ENCODE measurements at places on chromosomes 5 and 9.
A peak's percentile ranks its signal among the peaks of the same experiment; 100 is the strongest.

DNA sequence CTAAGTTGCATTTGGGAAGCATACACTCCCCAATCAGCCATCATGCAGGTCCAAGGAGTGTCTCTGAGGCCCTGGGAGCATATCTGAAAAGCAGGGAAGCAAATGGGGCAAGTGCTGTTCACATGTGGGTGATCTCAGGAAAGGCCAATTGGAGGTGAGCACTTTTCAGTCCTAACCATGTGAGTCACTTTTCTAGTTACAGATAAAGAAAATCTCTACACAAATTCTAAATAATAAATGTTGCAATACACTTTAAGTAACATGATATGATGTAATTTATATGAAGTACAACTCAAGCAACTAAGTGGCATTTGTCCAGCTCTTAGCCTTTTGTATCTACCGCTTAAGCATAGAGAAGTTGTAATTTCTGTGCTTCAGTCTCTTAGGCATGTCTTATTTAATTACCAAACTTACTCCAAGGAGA lies 18.4 kb downstream of the ADAMTS16 start:
- no peaks in the 10 kb centered on the region for H3K4me1 ChIP-seq
- no peak for DNase-seq
- no peak overlapping the region for H3K27ac ChIP-seq
- no peaks in the 10 kb centered on the region for H3K36me3 ChIP-seq
- H3K4me3 ChIP-seq, result no peak overlapping the region
- no peaks in the 10 kb centered on the region for H3K27me3 ChIP-seq

GRCh38 chr5:92504346-92504745 lies 1076.7 kb downstream of the NR2F1-AS1 start:
- DNase-seq, result no peak
- no peak overlapping the region for H3K4me3 ChIP-seq
- H3K4me1 ChIP-seq, result no peaks in the 10 kb centered on the region
- no peaks in the 10 kb centered on the region for H3K36me3 ChIP-seq
- H3K27me3 ChIP-seq, result no peaks in the 10 kb centered on the region

GRCh38 chr5:131536850-131537448 lies 98.1 kb downstream of the RAPGEF6 start:
- no peaks in the 10 kb centered on the region for H3K36me3 ChIP-seq
- no peak overlapping the region for H3K27ac ChIP-seq
- no peak overlapping the region for H3K4me3 ChIP-seq
- H3K27me3 ChIP-seq, result no peaks in the 10 kb centered on the region
- no peak for DNase-seq

DNA sequence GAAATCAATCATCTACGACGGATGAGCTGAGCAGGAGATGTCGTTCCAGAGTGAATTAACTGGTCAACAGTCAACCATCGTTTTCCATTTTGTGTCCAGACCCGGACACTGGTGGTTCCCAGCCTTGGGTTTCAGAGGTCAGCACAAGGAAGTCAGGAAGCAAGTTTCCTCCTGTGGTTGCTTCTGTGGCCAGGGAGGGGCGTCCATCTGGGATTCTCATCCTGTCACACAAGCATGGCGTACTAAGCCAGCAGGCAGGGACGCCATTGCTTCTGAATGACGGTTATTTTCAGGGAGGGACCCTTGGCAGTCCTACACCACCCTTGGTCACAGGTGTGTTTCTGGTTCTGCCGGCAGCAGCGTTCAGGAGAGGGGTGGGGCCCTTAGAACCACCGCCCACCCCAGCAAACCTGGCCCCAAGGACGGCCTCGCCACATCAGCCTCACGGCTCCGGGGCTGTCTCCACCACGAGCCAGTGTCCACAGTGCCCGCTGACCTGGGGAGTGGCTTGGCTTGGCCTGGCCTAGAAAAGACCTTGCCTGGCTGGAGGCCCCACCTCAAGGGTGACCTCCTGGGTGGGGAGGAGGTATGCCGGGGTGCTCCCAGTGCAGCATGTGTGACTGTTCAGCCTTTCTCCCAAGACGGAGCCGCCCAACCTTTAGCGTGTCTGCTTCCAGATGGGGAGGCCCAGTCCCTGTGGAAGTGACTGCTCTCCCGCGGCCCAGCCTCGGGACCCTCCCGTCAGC lies 25.2 kb downstream of the NDUFS6 start:
- H3K36me3 ChIP-seq, result peaks cover 45% of the 10 kb centered on the region
- DNase-seq, result no peak
- no peak overlapping the region for H3K4me3 ChIP-seq

DNA sequence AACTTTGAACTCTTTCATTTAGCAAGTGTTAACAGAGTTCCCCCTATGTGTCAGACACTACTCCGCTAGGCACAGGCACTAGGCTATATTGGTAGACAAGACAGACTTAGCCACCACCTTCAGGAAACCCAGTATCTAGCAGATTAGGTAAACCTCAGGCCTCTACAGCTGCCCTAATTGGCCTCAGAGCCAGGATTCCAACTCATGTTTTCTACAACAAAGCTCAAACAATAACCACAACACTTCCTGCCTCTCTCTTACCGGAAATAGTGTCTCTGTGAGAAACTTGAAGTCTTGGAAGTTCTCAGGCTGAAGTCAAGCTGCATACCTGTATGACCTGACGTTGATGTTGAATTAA lies 116.6 kb upstream of the SLC44A1 start:
- H3K36me3 ChIP-seq, result no peaks in the 10 kb centered on the region
- no peak overlapping the region for H3K27ac ChIP-seq
- no peak overlapping the region for H3K4me3 ChIP-seq
- H3K27me3 ChIP-seq, result no peaks in the 10 kb centered on the region
- DNase-seq, result no peak
- H3K4me1 ChIP-seq, result peaks cover 12% of the 10 kb centered on the region

- peaks cover 3% of the 10 kb centered on the region for H3K4me1 ChIP-seq
- no peak overlapping the region for H3K4me3 ChIP-seq
- H3K27me3 ChIP-seq, result no peaks in the 10 kb centered on the region
- H3K36me3 ChIP-seq, result no peaks in the 10 kb centered on the region
- peak; percentile 28 for DNase-seq
- H3K27ac ChIP-seq, result no peak overlapping the region
Measured at GRCh38 chr5:64612344-64612961, 77.8 kb upstream of the SHISAL2B start.

DNA sequence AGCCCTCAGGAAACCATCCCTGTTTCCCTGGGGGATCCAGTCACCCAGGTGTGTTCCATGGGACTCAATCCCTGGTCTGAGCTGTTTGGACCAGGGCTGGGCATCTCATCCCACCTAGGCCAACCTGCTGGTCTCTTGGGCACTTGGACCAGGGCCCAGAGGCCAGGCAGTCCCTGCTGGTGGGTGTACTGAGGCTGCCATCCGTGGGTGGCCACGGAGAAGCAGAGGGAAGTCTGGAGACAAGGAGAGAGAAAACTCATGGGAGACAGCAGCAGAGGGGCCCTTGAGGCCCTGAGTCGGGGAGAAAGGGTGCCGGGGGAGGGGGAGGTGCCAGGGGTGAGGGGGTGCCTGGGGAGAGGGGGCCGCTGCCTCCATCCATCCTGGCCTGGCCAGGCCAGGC lies 247.8 kb downstream of the PBX3 start:
- H3K4me3 ChIP-seq, result no peak overlapping the region
- no peaks in the 10 kb centered on the region for H3K36me3 ChIP-seq
- no peak for DNase-seq
- no peaks in the 10 kb centered on the region for H3K4me1 ChIP-seq

GRCh38 chr9:34570809-34571480 lies 18.6 kb downstream of the CNTFR start:
- no peak overlapping the region for H3K4me3 ChIP-seq
- no peaks in the 10 kb centered on the region for H3K4me1 ChIP-seq
- H3K36me3 ChIP-seq, result no peaks in the 10 kb centered on the region
- H3K27ac ChIP-seq, result no peak overlapping the region
- no peaks in the 10 kb centered on the region for H3K27me3 ChIP-seq

- no peaks in the 10 kb centered on the region for H3K36me3 ChIP-seq
- H3K27ac ChIP-seq, result no peak overlapping the region
- H3K27me3 ChIP-seq, result no peaks in the 10 kb centered on the region
Measured at GRCh38 chr5:76341651-76342334, 61.3 kb upstream of the IQGAP2 start.

GRCh38 chr9:77632652-77633051 lies 15.5 kb downstream of the GNA14 start:
- H3K4me3 ChIP-seq, result no peak overlapping the region
- H3K36me3 ChIP-seq, result no peaks in the 10 kb centered on the region
- no peak overlapping the region for H3K27ac ChIP-seq
- DNase-seq, result no peak

- no peak for DNase-seq
- H3K27ac ChIP-seq, result no peak overlapping the region
- no peaks in the 10 kb centered on the region for H3K4me1 ChIP-seq
- H3K27me3 ChIP-seq, result no peaks in the 10 kb centered on the region
Measured at GRCh38 chr5:31346896-31347551, 153.5 kb downstream of the CDH6 start.

GRCh38 chr5:82405618-82406204 lies 127.6 kb upstream of the RPS23 start:
- H3K4me3 ChIP-seq, result no peak overlapping the region
- H3K36me3 ChIP-seq, result no peaks in the 10 kb centered on the region
- no peaks in the 10 kb centered on the region for H3K27me3 ChIP-seq
- peaks cover 4% of the 10 kb centered on the region for H3K4me1 ChIP-seq
- DNase-seq, result no peak

- H3K4me3 ChIP-seq, result peak overlapping the region; percentile 50
- H3K27me3 ChIP-seq, result peaks cover 90% of the 10 kb centered on the region
- H3K4me1 ChIP-seq, result peaks cover 8% of the 10 kb centered on the region
- no peak overlapping the region for H3K27ac ChIP-seq
Measured at GRCh38 chr5:88144219-88145001, 124.2 kb downstream of the TMEM161B start.

GRCh38 chr5:6649186-6649585 lies 15.9 kb downstream of the SRD5A1 start:
- no peak overlapping the region for H3K27ac ChIP-seq
- no peak for DNase-seq
- H3K4me1 ChIP-seq, result no peaks in the 10 kb centered on the region
- peaks cover 14% of the 10 kb centered on the region for H3K36me3 ChIP-seq
- H3K27me3 ChIP-seq, result no peaks in the 10 kb centered on the region
- H3K4me3 ChIP-seq, result no peak overlapping the region
